ENCODE measurements at places on chromosomes 2 and 18. TPM values are rescaled to one million over a fixed set of nuclear protein-coding genes. Genes with fewer than 3 reads are reported as not detected.

DNA sequence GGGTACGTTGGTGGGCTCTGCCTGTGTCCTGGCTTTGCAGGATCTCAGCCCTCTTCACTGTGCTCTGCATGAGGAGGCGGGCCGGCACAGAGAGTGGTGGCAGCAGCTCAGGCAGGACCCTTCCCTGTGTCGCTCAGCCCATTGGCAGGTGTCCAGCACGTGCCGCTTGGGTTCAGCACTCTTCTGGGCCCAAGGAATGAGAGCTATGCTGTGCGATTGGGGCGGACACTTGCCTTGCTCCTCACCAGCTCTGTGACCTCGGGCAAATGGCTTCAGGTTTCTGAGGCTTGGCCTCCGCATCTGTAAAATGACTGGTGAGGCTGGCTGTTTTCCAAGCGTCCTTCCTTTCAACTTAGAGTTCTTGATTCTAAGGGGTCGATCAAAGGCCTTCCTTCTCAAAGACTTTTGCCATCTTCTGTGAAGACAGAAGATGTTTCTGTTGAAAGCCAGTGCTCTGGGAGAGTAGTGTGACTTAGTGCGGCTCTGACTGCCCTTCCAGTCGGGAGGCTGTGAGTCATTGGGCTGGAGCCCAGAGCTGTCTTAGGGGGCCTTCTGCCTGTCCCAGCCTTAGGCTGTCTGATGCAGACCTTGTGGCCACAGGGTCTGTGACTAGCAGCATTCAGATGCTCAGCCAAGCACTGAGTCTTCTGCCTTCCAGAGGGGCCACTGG, 35.6 kb downstream of the GLI2 start:
- no peak overlapping the region for H3K27ac ChIP-seq
- no peaks in the 10 kb centered on the region for H3K27me3 ChIP-seq
- no peak for DNase-seq
- no peak overlapping the region for H3K4me3 ChIP-seq

- no peak overlapping the region for H3K4me3 ChIP-seq
- H3K4me1 ChIP-seq, result no peaks in the 10 kb centered on the region
- H3K27me3 ChIP-seq, result no peaks in the 10 kb centered on the region
Measured at GRCh38 chr2:55587-56448, 9.5 kb upstream of the FAM110C start.

GRCh38 chr2:196500686-196501431, 138.7 kb upstream of the CCDC150 start:
- H3K4me3 ChIP-seq, result no peak overlapping the region
- no peaks in the 10 kb centered on the region for H3K4me1 ChIP-seq
- no peak for DNase-seq

The SERPINB7 gene
- not detected for total RNA-seq

The KLF11 gene
- total RNA-seq, result 16.2 TPM

The VIT gene
- not detected for total RNA-seq
